ENCODE measurements at places on chromosomes 16 and 17. TPM values are rescaled to one million over a fixed set of nuclear protein-coding genes. Genes with fewer than 3 reads are reported as not detected.

Gene TBC1D28
- not detected for total RNA-seq

Gene GDE1
- 45.6 TPM for total RNA-seq

GRCh38 chr17:64355536-64356303 is 34.9 kb downstream of the PECAM1 start:
- H3K4me1 ChIP-seq, result peaks cover 40% of the 10 kb centered on the region
- H3K4me3 ChIP-seq, result no peak overlapping the region
- no peaks in the 10 kb centered on the region for H3K27me3 ChIP-seq
- H3K27ac ChIP-seq, result peak overlapping the region; percentile 84
- no peaks in the 10 kb centered on the region for H3K36me3 ChIP-seq

Gene ZNF500
- 8.6 TPM for total RNA-seq

DNA sequence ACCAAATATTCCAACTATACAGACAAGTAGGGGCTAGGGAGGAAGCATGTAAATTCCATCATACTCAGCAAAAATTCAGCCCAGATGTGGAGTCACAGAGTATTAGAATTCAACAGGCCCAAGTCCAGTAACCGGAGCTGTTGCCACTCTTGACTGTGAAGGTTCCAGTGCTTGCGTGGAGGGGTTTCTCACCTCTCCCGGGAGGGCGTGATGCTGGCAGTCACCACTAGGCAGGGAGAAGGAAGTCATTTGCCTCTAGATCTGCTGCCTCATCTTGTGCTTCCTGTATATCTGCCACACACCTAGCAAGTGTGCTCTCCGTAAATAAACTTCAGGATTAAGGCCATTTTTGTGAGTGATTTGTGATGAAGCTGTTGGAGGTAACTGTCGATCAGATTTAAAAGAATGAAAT is 1.0 kb upstream of the CKLF start:
- DNase-seq, result peak; percentile 37
- H3K4me1 ChIP-seq, result peaks cover 21% of the 10 kb centered on the region
- no peaks in the 10 kb centered on the region for H3K27me3 ChIP-seq
- H3K27ac ChIP-seq, result no peak overlapping the region
- H3K4me3 ChIP-seq, result no peak overlapping the region

Gene WNT9B
- not detected for total RNA-seq

Gene HBQ1
- total RNA-seq, result not detected

DNA sequence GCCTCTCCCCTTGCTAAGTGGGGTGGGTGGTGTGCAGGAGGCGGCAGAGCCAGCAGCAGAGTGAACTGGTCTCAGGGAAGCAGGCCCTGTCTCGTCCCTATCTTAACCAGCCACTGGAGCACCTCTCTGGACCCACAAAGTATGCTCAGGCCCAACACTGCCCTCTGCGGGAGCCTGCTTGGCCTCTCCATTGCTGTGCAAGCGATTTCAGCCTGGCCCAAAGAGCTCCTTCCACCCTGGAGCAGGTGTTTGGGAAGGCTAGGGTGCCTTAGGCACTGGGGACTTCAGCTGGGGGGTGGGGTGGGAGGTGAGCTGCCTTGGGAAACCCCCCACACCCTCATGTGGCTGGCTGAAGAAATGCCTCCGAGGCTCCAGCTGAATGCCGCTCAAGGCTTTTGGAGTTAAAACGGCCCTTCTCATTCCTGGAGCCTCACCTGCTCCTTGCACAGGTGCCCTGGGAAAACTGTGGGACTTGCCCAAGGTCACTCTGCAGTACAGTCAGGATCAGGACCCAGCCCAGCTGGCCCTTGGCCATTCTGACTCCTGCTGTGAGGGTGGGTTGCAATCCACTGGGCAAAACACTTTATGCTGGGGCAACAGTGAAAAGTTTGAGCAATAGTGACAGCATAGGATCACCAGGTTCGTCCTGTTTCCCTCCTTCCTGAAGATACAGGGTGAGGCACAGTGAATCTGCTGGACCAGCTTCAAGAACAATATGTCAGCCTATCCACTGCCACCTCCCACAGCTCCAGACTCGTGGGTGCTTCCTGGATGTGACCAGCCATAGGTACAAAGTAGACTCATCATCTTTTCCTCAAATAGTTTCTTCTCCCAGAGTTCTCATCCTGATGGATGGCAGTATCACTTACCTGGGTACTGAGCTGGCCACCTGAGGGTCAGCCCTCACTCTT is 5.9 kb upstream of the UBE2O start:
- no peaks in the 10 kb centered on the region for H3K4me1 ChIP-seq
- no peaks in the 10 kb centered on the region for H3K27me3 ChIP-seq
- no peak overlapping the region for H3K27ac ChIP-seq

- no peaks in the 10 kb centered on the region for H3K27me3 ChIP-seq
- peak overlapping the region; percentile 24 for H3K4me3 ChIP-seq
- peak overlapping the region; percentile 98 for H3K27ac ChIP-seq
- DNase-seq, result peak; percentile 91
- H3K36me3 ChIP-seq, result no peaks in the 10 kb centered on the region
- H3K4me1 ChIP-seq, result peaks cover 29% of the 10 kb centered on the region
Measured at GRCh38 chr16:14378131-14378551, 251.9 kb downstream of the PARN start.
